ENCODE measurements at places on chromosomes 7 and 10.

DNA sequence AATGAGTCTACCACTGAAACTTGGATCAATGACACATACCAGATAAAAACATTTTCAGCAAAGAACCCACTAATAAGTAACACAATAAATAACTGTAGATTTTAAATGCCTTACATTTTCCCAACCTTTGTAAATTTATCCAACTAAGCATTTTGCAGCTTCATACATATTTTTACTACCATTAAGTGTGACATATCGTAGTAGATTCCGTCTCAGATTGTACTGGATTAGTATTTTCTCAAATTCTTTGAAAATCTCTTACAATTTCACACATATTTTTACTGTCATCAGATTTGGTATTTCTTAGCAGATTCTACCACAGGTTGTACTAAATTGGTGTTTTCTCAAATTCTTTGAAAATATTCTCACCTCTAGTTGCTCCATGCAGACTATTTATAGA, 26.0 kb downstream of the CCDC71L start:
- DNase-seq, result no peak

DNA sequence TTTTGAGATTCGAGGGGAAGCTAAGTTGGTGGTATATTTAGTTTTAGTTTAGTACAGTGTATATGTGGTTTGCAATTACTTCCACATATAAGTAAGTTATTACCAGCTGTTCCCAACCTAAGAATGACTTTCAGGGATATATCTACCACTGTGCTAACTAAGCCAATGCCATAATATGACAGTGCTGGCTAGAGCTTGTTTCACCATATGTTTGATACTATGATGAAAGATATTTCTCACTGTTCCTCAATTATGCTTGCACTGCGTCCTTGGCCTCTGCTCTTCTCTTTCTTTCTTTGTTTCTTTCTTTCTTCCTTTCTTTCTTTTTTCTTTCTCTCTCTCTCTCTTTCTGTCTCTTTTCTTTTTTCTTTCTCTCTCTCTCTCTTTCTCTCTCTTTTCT, 113.8 kb upstream of the SKAP2 start:
- DNase-seq, result no peak

DNA sequence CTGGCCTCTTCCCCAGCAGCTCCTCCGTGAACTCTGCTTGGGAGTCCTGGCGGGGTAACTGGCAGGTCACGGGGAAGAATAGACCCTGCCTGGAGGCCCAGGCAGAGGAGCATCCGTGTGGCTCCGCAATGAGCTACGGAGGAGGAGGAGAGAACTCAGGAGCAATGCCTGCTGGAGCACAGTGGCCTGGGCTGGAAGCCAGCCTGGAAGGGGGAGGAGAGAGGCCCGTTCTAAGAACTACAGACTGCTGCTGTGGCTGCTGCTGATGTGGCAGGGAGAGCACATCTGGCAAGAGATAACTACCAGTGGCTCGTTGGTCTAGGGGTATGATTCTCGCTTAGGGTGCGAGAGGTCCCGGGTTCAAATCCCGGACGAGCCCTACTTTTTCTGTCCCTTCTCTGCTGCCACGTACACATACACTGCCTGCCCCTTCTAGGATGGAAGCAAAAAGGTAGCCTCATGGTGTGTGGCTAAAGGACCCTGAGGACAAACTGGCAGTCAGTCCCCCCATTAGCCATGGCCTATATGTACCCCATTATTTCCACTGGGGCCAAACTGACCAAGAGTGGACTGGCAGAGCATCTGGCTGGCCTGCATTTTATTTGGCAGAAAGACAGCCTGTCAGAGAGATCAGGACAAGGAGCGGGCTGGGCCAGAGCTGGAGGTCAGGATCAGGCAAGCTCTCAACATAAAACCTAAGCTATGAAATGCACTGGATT, 7.7 kb upstream of the OPN1SW start:
- DNase-seq, result peak; percentile 87

DNA sequence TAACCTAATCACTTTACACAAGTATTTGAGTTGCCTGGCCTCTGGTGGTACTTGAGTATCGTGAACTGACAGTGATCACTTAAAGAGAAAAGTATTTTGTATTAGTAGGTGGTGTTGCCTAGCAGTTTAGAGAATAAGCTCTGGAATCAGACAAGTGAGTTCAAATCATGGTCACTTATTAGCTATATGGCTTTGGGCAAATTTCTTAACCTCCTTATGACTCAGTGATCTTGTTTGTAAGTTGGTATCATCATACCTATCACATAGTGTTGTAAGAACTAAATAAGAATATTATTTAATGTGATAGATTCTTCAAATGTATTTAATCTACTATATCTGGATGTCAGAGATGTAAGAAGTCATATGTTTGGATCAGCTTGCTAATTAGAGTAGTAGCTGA, 163.8 kb downstream of the RNF133 start:
- DNase-seq, result no peak

DNA sequence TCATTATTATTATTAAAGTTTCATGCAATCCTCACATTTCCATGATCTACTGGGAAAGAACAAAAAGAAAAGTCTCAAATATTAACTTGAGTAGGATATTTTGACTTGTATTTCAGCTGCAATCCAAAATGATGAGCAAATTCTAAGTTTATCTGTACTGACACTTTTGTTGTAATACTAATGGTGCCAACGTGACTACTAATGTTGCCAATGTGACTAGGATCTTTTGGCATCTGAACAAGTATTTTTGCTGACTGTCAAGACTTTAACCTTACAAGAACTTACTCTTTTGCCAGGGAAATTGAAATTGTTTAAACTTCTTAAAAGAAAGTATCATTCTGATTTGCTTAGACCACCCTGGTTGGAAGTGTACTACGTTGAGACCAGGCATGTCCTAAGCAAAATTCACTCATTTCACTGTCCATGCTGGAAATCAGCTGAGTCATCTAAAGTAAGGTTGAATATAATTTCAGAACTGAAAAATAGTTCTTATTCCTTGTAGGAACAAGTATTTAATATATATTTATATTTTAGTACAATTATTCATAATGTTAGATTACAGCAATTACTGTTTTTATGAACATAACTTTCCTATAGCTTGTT, 78.5 kb upstream of the LYZL1 start:
- no peak for DNase-seq

GRCh38 chr10:105953056-105953455, 1211.5 kb downstream of the SORCS1 start:
- DNase-seq, result no peak

DNA sequence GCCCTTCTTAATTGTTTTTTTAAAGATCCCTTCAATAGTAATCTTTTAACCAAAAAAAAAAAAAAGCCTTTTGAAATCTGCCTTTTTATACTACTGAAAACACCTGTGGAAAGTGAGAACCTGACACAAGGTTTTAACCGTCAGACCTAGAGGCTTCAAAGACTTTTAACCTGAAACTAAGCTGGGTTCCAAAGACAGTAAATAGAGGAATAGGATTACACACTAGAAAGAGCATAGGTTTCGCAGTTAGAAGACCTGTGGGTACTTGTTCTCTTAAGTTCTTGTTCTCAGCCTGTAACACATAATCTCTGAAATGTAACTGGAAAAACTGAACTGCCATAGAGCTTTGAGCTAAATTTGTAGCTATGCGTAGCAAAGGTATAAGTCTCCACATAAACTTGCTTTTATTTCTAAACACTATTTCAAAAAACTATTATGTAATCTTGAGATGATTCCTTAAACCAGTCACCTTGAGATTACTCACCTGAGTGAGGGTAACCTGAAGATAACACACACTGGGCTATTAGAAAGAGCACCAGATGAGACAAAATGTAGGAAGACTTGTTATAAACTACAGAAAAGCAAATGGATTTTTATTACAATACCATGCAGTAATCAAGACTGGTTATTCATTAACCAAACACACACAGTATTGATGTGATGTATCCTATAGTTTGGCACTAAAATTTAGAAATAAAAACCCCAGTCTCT, 196.6 kb upstream of the FRMD4A start:
- no peak for DNase-seq

DNA sequence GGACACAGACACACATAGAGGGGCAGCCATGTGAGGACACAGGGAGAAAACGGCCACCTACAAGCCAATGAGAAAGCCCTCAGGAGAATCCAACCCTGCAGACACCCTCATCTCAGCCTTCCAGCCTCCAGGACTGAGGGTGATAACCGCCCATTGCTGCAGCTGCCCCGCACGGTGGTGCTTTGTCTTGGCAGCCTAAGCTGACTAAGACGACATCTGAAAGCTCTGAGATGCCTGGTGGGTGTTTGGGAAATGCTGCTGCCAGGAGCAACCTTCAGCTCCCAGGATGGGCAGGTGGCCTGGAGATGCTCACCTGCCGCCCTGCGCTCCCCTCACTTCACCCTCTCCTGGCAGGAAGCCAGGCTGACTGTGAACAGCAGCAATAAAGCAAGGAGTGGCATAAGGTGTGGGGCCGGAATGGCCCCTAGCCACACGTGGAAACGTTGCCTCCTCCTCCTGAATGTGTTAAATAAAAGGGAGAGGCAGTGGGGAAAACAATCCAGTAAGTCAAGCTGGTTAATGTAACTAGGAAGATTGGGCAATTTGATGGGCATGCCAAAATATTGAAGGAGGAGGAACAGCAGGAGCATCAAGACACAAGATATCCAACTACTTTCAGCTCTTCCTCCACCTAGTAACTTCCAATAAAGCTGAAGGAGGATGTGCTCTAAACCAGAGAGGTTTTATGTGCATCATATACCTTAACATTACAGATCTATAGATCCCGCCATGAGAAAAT, 121.5 kb downstream of the TNS3 start:
- DNase-seq, result no peak

GRCh38 chr7:70416347-70416985, 715.5 kb upstream of the GALNT17 start:
- DNase-seq, result no peak

- DNase-seq, result peak; percentile 62
Measured at GRCh38 chr10:23408330-23408976, 30.4 kb upstream of the OTUD1 start.

GRCh38 chr7:143367972-143368371, 5.5 kb upstream of the FAM131B start:
- DNase-seq, result no peak
